ENCODE measurements at places on chromosomes 16 and 17.
A peak's percentile ranks its signal among the peaks of the same experiment; 100 is the strongest.

- DNase-seq, result no peak
Measured at GRCh38 chr16:49195237-49195548, 86.4 kb downstream of the CBLN1 start.

- no peak for DNase-seq
Measured at GRCh38 chr16:73793871-73794437, 502.7 kb upstream of the PSMD7 start.

GRCh38 chr17:45396496-45397205, 36.0 kb downstream of the ARHGAP27 start:
- no peak for DNase-seq

DNA sequence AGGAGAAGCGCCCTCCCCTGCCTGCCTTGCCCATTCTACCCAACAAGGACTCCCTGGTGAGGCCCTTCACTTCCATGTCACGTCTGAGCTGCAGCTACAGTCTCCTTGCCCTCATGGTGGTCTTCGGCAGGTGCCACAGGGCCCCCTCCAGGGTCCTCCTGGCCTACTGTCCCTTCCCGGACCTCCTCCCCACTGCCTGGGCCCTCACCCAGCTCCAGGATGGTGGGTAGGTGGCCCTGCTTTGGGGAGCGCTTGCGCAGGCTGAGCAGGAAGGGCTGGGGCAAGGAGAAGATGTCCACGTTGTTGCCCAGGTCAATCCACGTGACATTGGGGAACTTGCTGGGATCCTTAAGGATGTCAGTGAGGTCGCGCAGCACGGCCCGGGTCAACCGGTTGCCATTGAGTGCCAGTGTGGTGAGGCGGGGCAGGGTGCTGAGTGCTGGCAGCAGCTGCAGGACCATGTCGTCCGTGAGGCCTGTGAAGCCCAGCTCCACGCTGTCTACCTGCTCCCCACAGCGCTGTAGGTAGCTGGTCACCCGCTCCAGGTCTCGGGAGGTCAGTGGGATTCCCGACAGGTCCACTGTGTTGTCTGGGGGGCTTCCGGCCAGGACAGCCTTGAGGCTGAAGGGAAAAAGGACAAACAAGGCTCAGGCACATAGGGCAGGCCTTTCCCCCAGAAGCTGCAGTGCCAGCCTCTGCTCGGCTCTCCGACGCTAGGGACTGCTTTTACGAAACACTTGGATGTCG, 28.3 kb downstream of the TRPV2 start:
- DNase-seq, result no peak

DNA sequence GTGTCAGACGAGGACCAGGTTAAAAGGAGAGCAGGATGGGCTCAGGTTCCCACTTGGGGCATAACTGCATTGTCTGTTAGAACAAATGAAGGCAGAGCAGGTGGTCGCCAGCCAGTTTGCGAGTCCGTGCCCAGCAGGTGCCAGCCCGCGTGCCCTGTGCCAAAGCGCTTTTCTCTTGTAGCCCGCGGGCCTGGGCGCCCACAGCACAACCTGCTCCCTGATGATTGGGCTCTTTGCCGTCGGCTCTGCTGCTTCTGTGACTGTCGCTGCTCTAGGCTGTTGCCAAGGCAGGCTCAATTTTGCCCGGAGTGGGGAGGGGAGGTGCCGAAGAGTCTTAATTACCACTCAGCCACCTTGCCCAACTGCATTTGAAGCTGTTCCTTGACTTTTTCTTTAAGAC, 21.1 kb downstream of the KNOP1 start:
- peak; percentile 67 for DNase-seq

- DNase-seq, result no peak
Measured at GRCh38 chr16:48231727-48232492, 12.2 kb upstream of the LONP2 start.

DNA sequence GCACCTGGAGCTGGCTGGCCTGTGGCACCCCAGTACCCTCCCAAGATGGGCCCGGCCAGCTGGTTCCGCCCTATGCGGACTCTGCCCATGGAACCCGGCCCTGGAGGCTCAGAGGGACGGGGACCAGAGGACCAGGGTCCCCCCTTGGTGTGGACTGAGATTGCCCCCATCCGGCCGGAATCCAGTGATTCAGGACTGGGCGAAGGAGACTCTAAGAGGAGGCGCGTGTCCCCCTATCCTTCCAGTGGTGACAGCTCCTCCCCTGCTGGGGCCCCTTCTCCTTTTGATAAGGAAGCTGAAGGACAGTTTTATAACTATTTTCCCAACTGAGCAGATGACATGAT, 12.0 kb downstream of the TBX21 start:
- DNase-seq, result no peak

DNA sequence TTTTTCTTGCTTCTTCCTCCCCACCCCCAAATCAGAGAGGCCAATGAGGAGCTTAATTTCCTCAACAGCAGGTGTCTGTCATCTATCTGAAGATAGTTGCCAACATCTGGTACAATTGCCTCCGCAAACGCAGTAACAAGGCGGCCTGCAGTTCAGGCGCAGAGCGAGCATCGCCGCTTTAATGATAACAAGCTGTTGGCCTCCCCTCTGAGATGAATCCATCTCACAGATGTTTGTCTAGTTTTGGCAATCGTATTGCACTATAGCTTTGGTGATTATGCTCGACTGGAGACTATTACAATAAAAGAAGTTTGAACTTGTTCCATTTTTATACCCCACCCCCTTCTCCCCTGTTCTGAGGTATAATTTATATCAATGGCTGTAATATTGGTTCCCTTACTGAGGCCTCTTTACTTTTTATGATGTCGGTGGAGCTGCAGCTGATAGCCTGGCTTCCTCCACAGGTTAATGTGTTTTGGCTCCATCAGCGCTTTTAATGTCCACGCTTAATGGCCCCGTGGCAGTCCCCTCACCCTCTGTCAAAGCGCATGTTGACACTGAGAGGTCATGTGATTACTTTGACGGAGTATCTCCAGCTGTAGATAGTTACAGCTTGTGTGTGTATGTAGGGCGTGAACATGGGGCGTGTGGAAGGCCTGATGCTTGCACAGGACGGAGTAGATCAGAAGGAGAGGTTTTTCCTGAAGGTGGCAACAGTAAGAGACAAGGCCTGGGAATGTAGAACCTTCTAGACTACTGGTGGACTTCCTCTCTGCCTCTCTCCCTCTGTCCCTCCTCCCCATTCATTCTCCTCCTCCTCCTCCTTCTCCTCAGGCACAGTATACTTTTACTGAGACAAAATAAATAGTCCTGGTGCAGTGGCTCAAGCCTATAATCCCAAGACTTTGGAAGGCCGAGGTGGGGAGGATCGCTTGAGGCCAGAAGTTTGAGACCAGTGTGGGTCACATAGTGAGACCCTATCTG, 164.7 kb downstream of the MSI2 start:
- peak; percentile 90 for DNase-seq

- DNase-seq, result no peak
Measured at GRCh38 chr17:45784741-45785479, 790 bp downstream of the CRHR1 start.

DNA sequence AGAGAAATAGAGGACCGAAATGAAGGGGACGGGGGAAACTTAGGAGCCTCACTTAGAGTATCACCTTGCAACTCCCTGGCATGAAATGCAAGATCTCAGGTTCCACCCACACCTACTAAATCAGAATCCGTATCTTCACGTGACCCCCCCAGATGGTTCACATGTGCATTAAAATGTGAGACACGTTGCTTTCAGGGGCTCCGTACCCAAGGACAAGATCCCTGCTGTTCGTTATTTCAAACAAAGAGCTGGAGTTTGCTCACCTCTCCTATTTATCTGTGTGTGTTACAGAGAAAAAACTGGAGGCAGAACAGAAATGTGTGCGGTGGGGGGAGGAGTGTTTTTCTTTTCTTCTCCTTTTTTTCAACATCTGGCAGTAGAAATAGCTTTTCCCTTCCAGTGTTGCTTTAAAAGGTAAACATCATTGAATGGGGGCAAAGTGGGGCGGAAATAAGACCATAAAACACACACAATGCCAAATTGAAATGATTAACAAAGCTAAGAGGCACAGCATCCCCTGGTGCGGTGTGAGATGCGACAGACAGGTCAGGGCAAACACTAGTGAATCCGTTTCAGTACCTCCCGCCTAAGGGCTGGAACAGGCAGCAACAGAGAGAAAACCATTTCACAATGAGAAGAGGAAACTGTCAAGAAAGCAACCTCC, 145.4 kb downstream of the SOX9 start:
- peak; percentile 66 for DNase-seq

DNA sequence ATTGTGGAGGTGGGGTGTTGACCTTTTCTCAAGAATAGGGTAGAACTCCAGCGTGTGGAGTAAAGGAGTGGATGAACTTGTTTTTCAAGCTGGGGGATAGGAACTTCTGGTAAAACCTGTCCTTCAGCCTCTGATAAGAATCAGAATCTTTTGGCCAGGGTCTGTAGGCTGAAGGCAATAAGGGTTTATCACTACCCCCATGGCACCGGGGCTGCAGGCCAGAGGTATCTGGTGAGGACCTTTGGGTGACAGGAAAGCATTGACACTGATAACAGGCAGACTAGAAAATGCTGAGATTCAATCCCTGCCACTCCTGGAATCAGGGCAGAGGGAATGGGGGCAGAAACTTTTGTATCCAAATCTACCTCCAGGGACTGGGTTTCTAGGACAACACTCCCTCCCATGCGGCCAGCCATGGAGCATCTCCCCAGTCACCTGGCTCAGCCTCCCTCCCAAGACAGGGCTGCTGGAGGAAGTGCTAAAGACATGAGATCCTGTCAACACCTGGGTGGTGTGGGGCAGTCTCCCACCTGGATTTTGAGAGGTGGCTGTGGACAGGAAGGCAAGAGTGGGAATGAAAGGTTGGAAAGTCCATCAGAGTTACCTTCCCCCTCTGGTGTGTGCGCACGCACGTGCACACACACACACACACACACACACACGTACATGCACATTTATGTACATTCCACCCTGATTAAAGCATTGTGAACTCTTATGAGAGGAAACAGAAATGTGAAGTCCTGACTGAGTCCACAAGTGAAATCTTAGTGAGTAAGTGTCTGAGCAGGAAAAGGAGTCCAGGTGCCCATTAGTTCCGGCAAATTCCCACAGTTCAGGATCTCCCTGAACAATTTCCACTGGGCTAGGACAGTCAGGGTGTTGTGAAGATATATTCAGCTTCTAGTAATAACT, 53.1 kb upstream of the MARCHF10 start:
- DNase-seq, result no peak

DNA sequence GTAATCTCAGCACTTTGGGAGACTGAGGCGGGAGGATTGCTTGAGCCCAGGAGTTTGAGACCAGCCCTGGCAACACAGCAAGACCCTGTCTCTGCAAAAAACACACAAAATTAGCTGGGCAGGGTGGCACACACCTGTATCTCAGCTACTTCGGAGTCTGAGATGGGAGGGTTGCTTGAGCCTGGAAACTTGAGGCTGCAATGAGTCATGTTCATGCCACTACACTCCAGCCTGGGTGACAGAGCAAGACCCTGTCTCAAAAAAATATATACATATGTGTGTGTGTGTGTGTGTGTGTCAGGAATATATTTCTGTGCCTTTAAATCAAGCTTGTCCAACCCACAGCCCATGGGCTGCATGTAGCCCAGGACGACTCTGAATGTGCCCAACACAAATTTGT, 55.2 kb downstream of the CRISPLD2 start:
- no peak for DNase-seq

GRCh38 chr16:83908798-83909197, 9.9 kb downstream of the MLYCD start:
- no peak for DNase-seq

GRCh38 chr17:75825149-75825552, 19.1 kb downstream of the UNC13D start:
- no peak for DNase-seq

GRCh38 chr17:17999364-18000029, 26.8 kb downstream of the DRC3 start:
- DNase-seq, result no peak

DNA sequence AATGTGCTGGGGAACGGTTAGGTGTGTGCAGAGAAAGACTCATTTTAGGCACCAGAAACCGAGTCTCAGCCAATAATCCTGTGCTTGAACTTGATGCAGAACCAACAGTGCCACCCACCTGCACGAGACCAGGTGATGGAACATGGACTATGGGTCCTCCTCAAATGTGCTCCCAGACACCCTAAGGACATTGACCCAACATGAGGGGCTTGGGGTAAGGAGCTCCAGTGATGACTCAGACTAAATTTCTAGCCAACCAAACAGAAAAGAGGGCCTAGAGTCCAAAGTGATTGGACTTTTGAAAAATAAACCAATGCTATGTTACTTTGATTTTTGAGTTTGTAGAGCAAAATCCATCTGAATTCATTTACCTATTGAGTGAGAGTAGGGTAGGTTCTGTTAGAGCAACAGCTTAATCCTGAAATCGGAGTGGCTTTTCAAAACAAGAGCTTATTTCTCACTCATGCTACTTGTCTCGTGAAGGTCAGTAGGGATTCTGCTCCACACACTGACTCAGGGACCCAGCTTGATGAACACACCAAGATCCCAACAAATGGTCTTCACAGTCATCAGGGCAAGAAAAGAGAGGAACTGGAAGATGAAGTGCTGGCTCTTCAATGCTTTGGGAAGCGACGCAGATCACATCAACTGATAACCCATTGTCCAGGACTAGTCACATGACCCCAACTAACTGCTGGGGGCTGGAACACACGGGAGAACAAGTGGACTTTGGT, 21.8 kb downstream of the FAM20A start:
- DNase-seq, result no peak

GRCh38 chr17:27601975-27602302, 29.0 kb upstream of the LGALS9 start:
- no peak for DNase-seq

GRCh38 chr17:1996800-1997288, 28.3 kb downstream of the RTN4RL1 start:
- DNase-seq, result no peak

DNA sequence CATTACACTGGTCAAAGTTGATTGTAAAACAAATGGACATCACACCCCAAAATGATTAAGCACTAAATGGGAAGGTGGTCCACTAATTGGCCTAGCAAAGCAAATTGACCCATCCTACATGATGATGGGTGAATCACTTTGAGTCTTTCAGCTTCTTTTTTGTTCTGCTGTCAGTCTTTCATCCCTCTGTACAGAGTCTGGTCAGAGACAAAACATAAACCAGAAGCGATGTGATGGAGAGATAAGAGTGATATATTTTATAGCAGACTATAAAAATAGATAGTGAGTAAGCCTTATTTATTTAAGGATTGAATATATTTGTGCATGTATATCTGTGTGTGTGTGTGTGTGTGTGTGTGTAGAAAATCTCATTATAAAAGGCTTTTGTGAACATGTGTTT, 618.4 kb upstream of the SOX9 start:
- DNase-seq, result no peak

- DNase-seq, result no peak
Measured at GRCh38 chr17:61247439-61247838, 152.2 kb upstream of the TBX2 start.

Measured in NCI-H2081 treated with DMSO at 0.1 percent for 48 hours (cell line).